Activated CD4-positive, alpha-beta T cell treated with anti-CD3 and anti-CD28 coated beads, Interleukin-2, Interleukin-4, amounts not matched to agents 100 ng/mL and 50 ng/mL, durations not matched to agents 16 hours and 8 hours (primary cell): ENCODE measurements at places on chromosomes 11 and 22.
A peak's percentile ranks its signal among the peaks of the same experiment; 100 is the strongest.

DNA sequence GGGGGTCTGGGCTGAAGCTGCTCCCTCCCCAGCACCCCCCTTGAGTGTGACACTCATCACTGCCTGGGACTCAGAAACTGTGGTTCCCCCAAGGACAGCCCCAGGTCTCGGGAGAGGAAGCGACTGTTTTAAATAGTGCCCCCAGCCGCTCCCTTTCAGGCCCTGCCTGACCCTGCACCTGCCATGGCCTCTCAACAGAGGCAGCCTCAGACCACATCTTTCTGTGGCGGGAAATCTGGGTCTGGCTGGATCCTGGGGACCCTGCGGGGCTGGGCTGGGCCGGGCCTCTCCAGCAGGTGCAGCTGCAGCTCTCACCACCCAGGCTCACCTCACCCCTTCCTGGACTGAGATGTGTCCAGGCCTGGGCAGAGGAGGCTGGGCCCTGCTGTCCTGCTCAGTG is 3.7 kb upstream of the IGLL1 start:
- DNase-seq, result no peak

DNA sequence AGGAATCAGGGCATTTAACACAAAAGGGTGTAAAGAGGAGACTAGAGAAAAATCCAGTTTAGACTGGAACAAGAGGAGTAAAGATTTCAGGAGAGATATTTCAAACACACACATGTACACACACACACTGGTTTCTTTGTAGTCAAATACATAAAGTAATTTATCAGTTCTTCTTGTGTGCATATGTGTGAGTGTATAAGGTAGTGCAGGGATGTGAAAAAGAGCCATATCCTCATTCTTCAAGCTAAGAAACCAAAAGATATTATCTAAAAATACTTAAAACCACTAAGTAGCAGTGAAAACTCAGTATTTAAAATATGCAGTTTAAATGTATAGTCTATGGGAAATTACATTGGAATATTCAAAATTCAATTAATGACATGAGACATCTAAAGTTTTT is 52.5 kb upstream of the CARD18 start:
- DNase-seq, result no peak

GRCh38 chr11:70509476-70509875 is 111.1 kb downstream of the CTTN start:
- DNase-seq, result no peak

GRCh38 chr11:47524291-47524874 is 28.5 kb downstream of the CELF1 start:
- DNase-seq, result peak; percentile 17

DNA sequence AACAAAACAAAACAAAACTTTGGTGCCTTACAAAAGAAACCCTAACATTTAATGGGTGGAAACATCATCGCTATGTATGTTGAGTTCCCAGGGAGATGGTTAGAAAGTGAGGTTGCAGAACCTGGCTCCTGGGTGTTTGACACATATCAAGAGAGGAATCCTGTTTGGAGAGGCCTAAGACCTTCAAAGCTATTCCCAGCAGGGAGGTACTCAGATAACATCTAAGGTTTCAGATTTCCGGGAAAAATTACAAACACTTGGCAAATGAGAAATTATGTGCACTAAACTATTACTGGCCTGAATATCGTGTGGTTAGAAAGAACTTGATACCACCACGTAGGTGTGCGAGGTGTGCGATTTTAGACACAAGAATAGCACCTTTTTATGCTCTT is 18.5 kb downstream of the TRIM5 start:
- no peak for DNase-seq

DNA sequence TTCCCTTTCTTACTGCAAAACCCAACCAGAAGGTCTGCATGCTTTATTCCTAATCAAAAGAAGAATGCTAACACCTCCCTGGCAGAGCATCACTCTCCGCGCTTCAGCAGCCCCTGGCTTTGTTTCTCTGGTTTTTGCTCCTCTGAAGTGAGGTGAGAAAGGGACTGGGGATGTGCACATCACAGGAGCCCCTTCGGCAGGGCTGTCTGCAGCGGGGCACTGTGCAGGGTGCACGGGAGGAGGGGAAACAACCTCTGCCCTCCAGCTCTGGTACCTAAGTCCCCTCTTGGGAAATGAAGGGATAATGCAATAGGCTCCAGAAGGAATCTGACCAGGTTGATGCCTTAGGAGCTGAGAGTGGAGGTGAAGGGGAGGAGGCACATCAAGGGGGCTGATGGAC is 312.7 kb downstream of the NTM start:
- no peak for DNase-seq

DNA sequence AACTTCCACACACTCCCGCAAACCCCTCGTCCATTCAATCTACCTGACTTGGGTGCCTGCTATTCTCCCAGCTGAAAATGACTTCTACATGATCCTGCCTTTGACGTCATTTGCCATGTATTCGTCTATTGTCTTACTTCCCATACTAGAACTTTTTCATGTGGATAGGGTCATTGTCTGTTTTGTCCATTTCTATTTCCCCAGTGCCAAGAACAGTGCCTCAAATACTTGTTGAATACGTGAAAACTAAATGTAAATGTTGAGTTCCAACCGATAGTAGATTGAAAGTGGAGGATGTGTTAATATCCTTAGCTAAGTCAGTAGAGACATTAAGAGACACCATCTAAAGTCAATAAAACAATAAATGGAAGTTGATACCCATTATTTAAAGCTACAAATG is 935 bp downstream of the TRIM68 start:
- DNase-seq, result no peak

DNA sequence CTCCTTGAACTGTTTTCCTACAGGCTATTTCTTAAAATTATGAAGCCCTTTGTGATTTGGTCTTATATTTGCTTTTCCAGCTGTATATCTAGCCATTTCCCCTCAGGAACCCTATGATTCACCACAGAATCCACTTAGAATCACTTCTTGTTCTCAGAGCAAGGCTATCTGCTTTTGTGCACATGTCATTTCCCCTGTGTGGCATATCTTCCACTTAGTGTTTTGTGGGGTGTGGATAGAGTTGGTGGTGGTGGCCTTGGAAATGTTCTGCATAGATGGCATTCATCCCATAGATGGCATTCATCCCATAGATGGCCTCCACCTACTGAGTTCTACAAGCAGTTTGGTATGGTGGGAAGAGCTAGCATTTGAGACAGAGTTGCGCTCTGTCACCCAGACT is 44.7 kb downstream of the SWAP70 start:
- no peak for DNase-seq

- DNase-seq, result peak; percentile 69
These were observed 66.5 kb downstream of the GGTLC2 start for GRCh38 chr22:22710719-22711531.
